ENCODE measurements at places on chromosomes 16 and 17.

DNA sequence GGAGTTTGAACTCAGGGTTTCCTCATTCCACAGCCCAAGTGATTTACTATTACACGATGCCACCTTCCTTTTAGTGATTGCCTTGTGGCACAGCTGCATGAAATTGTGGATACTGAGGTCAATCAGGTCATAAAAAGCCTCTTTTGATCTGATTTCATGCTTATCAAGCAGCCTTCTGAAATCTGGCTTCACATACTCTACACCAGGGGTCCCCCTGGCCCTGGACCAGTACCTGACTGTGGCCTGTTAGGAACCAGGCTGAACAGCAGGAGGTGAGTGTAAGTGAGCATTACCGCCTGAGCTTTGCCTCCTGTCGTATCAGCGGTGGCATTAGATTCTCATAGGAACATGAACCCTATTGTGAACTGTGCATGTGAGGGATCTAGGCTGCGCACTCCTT lies 13.8 kb downstream of the SLFN5 start:
- DNase-seq = no peak

GRCh38 chr17:80261159-80261894 lies 675 bp downstream of the RNF213 start:
- DNase-seq = peak; percentile 66

DNA sequence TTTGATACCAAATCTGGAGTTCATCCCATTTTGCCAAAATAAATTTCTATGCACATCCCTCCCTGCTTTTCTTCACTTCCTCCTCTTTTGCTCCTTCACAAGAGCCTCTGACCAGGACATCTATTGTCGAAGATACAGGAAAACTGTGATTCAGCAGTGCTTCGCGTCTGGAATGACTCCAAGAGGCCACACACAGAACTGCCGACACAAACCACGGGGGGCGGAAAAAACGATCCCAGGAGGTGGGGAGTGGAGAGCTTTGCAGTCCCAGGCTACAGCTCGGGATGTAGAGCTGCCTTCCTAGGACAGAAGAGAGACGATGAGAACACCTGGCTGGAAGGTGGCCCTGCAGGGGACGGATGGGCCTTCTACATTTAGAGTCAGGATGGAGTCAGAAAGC lies 102.8 kb downstream of the XYLT1 start:
- peak; percentile 55 for DNase-seq

- DNase-seq = no peak
Measured at GRCh38 chr17:52124993-52125392, 33.5 kb downstream of the CA10 start.

DNA sequence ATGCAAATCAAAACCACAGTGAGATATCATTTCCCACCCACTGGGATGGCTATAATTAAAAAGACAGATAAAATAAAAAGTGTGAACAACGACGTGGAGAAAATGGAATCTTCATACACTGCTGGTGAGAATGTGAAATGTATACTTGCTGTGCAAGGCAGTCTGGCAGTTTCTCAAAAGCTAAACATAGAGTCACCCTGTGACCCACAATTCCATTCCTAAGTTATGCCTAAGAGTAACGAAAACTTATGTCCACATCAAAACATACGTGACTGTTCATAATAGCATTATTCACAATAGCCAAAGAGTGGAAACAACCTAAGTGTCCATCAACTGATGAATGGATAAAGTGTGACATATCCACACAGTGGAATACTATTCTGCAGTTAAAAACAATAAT lies 38.1 kb upstream of the VPS4A start:
- DNase-seq = no peak

GRCh38 chr17:34291721-34292348 lies 6.3 kb downstream of the CCL11 start:
- no peak for DNase-seq

GRCh38 chr16:3587547-3588110 lies 10.4 kb upstream of the NLRC3 start:
- no peak for DNase-seq

GRCh38 chr17:27756467-27757371 lies 43.6 kb downstream of the NOS2 start:
- DNase-seq = peak; percentile 30

DNA sequence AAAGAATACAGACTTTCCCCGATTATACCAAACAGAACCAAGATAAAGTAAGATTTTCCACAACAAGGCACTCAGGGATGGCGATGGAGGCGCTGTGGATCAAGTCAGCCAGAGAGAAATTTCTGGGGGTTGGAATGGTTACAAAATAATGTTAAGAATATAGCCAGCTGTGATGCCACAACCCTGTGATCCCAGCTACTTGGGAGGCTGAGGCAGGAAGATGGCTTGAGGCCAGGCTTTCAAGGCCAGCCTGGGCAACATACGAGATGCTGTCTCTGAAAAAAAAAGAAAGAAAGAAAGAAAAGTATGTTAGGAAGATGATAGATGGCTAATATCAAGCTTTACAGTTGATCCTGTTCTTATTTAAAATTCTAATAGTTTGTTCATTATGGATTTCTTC lies 10.6 kb upstream of the ALOX12 start:
- DNase-seq = no peak

Data from NCI-H510A treated with DMSO at 0.1 percent for 48 hours (cell line).